ENCODE measurements at places on chromosomes 16 and 17.
A peak's percentile ranks its signal among the peaks of the same experiment; 100 is the strongest.

DNA sequence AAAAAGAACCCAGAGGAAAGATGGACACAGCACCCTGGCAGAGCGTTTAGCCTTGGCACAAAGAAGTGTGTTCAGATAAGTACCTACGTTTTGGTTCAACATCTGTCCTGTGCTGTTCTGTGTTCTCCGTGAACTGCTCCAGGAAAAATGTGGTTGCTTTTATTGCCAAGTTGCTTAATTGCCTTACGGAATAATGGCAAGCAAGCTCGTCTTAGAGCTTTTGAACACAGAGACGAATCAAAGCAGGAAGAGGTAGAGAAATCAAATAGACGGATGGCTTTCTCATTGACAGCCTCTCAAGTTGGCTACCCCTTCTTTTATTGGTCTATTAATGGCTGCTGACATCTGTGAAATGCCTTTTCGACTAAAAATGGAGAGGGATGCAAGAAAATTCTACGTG lies 911.1 kb upstream of the EEF2KMT start:
- no peak overlapping the region for H3K4me3 ChIP-seq
- H3K27ac ChIP-seq: no peak overlapping the region
- H3K27me3 ChIP-seq: no peaks in the 10 kb centered on the region
- no peaks in the 10 kb centered on the region for H3K4me1 ChIP-seq
- H3K36me3 ChIP-seq: no peaks in the 10 kb centered on the region
- DNase-seq: no peak

- H3K36me3 ChIP-seq: no peaks in the 10 kb centered on the region
- no peak for DNase-seq
- H3K27ac ChIP-seq: no peak overlapping the region
- no peak overlapping the region for H3K4me3 ChIP-seq
- no peaks in the 10 kb centered on the region for H3K4me1 ChIP-seq
- H3K27me3 ChIP-seq: no peaks in the 10 kb centered on the region
Observed at GRCh38 chr16:84036982-84037425, 5.6 kb downstream of the SLC38A8 start.

DNA sequence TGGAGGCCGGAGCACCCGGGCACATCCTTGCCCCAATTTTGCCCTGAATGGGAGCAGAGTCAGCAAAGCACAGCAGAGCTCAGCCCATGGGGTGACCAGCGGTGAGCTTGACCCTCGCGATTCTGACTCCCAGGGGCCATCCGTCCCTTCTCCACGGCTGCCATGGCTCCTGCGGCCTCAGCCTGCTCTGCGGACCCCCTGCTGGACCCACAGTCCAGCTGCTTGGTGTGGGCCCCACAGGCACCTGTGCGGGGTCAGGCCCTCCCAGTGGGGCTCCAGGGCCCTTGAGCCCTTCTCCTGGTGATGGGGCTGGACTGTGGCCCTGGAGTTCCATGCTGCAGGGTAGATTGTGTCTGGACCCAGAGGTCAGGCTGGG lies 144.2 kb downstream of the ENGASE start:
- no peak for DNase-seq
- no peak overlapping the region for H3K27ac ChIP-seq
- peaks cover 7% of the 10 kb centered on the region for H3K4me1 ChIP-seq
- H3K36me3 ChIP-seq: no peaks in the 10 kb centered on the region

- H3K4me1 ChIP-seq: no peaks in the 10 kb centered on the region
- H3K27ac ChIP-seq: no peak overlapping the region
- no peak for DNase-seq
- H3K4me3 ChIP-seq: no peak overlapping the region
- no peaks in the 10 kb centered on the region for H3K36me3 ChIP-seq
Observed at GRCh38 chr17:71976011-71976649, 144.7 kb upstream of the SOX9 start.

DNA sequence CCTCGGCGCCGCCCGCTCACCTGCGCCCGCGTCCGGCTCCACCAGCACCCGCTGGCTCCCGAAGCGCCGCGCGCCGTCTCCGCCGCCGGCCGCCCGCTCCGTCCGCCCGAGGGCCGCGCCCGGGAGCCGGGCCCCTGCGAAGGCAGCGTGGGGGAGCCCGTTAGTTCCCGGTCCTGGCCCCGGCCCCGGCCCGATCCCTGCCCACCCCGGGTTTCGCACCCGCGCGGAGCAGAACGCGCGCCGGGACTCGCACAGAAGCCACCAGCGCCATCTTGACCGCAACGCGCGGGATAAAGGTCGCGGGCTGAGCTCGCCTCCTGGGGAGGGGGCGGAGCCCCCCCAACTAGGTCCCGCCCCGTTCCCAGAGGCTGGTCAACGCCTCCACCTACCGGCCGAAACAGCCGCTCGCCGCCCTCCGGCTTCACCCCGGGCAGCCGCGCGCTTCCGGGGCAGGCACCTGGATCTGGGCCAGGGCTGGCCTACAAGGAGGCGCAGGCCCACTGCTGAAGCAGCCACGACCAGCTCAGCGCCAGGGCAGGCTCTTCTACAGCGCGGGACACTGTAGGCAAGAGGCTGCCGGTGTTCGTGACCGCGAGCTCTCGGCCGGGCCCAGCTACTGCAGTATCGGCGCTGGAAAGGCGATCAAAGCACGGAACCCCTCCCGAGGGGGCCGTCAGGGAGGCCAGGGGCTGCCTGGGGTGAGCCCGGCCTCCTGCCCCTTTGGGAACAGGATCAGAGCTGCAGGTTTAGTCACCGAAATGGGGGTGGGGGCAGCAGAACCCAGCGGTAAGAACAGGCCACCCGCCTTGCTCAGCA lies at the start of gene ECI1:
TSS of gene ECI1 (minus strand) at position 292 of the 816 bp plus-strand sequence. CDS start at position 271, 21 bp downstream.
- H3K4me1 ChIP-seq: no peaks in the 10 kb centered on the region
- H3K36me3 ChIP-seq: peaks cover 19% of the 10 kb centered on the region
- H3K27ac ChIP-seq: no peak within 1 kb of the TSS

GRCh38 chr17:77471984-77472461 lies 331.3 kb downstream of the SEC14L1 start:
- peaks cover 20% of the 10 kb centered on the region for H3K4me1 ChIP-seq
- H3K27ac ChIP-seq: peak overlapping the region; percentile 93
- DNase-seq: no peak
- no peak overlapping the region for H3K4me3 ChIP-seq
- no peaks in the 10 kb centered on the region for H3K27me3 ChIP-seq

DNA sequence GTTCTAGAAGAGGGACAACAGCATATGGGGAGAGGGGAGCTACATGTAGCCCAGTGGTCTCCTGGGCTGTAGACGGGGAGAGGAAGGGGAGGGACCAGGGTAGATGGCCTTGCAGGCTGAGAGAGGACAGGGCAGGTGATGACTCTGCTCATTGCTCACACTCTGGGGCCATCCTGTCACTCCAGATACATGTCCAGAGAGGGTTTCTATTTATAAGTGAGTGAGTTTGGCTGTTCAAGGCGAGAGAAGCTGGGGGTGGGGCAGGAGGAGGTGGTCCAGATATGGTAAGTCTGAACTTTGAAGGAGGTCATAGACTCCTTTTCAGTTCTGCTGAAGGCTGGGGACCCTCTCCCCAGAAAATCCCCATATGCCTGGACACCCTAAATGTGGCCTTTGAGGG lies 22.2 kb downstream of the CACNA1G start:
- no peak overlapping the region for H3K4me3 ChIP-seq
- no peaks in the 10 kb centered on the region for H3K27me3 ChIP-seq
- no peak for DNase-seq

DNA sequence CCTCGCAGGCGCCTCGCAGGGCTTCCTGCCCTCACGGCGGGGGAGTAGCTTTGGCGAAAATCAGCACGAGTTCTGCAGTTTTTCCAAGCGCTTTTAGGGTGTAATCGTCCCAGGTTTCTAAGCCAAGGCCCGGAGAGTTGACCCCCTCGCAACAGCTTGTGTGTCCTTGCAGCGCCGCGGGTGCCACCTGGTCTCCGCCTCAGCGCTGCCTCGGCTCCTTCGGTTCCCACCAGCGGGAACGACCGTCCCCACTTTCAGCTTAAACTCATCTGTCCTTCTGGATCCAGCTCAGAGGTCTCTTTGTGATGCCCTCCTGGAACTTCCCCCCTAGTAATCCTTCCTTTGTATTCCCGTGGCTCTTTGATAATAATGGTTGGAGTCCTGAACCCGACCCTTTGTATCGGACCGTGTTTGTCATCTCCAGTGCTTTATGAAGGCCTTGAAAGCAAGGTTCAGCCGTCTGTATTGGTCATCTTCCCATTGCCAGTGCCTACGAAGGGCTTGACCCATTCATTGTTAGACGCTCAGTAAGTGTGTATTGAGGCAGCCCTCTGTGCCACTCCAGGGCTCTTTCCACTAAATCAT lies 858 bp upstream of the SMARCE1 start:
- H3K4me3 ChIP-seq: peak overlapping the region; percentile 98
- no peak for DNase-seq
- no peak overlapping the region for H3K27ac ChIP-seq

- no peak overlapping the region for H3K4me3 ChIP-seq
- H3K4me1 ChIP-seq: peaks cover 3% of the 10 kb centered on the region
- peaks cover 13% of the 10 kb centered on the region for H3K36me3 ChIP-seq
- H3K27ac ChIP-seq: no peak overlapping the region
- no peaks in the 10 kb centered on the region for H3K27me3 ChIP-seq
Observed at GRCh38 chr16:85685251-85685650, 3.5 kb downstream of the GINS2 start.

GRCh38 chr16:63187638-63188037 lies 1151.4 kb upstream of the CDH8 start:
- no peaks in the 10 kb centered on the region for H3K27me3 ChIP-seq
- no peaks in the 10 kb centered on the region for H3K4me1 ChIP-seq
- no peaks in the 10 kb centered on the region for H3K36me3 ChIP-seq

- no peaks in the 10 kb centered on the region for H3K27me3 ChIP-seq
- no peak for DNase-seq
- H3K4me1 ChIP-seq: no peaks in the 10 kb centered on the region
- H3K36me3 ChIP-seq: no peaks in the 10 kb centered on the region
- H3K27ac ChIP-seq: no peak overlapping the region
Observed at GRCh38 chr16:11429823-11430222, 84.6 kb downstream of the RMI2 start.

All from iPS DF 6.9 (cell line).